Lower lobe of right lung (tissue), 2 donors: ENCODE measurements at places on chromosomes 7 and 10. TPM values are rescaled to one million over a fixed set of nuclear protein-coding genes. Genes with fewer than 3 reads are reported as not detected.
A peak's percentile ranks its signal among the peaks of the same experiment; 100 is the strongest.

- no peaks in the 10 kb centered on the region for H3K36me3 ChIP-seq
- peak within 1 kb of the TSS; percentile 45 for H3K4me3 ChIP-seq
- H3K27me3 ChIP-seq: peaks cover 67% of the 10 kb centered on the region
- peaks cover 7% of the 10 kb centered on the region for H3K4me1 ChIP-seq
These were observed at the start of gene CFAP46 for GRCh38 chr10:132942101-132943057. CFAP46 (minus strand) TSS chr10:132942570; CDS start chr10:132942484, 86 bp downstream.

Gene CYP3A5
- total RNA-seq: 15.5 TPM

DNA sequence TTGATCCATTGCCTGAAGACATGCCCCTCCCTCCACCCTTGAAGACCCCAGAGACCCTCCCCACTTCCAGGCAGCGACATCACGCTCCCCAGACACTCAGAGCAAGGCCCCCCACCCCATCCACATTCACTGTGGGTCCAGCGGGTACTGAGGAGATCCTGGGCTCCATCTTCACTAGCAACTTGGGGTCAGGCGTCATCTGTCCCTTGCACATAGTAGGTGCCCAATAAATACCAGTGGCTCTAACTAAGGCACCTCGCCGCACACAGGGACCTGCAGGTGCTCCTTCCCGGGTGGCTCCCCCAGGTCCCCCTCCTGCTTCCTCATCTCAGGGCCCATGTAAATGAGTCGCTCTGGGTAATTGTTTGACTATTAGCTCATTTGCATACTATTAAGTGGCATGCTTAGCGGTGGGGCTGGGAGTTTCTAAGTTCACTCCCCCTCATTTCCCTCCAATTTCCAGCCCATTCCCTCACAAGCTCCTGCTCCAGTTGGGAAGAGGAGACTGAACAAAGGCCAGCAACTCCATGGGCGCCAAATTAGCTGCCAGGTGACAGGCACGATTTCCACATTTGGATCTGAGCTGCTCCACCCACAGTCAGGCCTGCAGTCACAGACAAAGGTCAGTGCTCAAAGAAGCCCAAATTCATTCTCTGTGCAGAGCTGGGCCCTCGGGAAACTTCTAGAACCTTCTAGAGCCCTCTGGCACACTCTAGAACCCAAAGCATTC lies 29.7 kb downstream of the EBF3 start:
- no peak overlapping the region for H3K27ac ChIP-seq
- no peaks in the 10 kb centered on the region for H3K4me1 ChIP-seq
- H3K36me3 ChIP-seq: no peaks in the 10 kb centered on the region
- H3K27me3 ChIP-seq: no peaks in the 10 kb centered on the region

- no peak overlapping the region for H3K4me3 ChIP-seq
- DNase-seq: no peak
- no peaks in the 10 kb centered on the region for H3K27me3 ChIP-seq
- H3K36me3 ChIP-seq: no peaks in the 10 kb centered on the region
- no peaks in the 10 kb centered on the region for H3K4me1 ChIP-seq
- no peak overlapping the region for H3K27ac ChIP-seq
These were observed 23.1 kb downstream of the PLPP4 start for GRCh38 chr10:120480065-120480600.

Gene ZP3
- not detected for total RNA-seq

DNA sequence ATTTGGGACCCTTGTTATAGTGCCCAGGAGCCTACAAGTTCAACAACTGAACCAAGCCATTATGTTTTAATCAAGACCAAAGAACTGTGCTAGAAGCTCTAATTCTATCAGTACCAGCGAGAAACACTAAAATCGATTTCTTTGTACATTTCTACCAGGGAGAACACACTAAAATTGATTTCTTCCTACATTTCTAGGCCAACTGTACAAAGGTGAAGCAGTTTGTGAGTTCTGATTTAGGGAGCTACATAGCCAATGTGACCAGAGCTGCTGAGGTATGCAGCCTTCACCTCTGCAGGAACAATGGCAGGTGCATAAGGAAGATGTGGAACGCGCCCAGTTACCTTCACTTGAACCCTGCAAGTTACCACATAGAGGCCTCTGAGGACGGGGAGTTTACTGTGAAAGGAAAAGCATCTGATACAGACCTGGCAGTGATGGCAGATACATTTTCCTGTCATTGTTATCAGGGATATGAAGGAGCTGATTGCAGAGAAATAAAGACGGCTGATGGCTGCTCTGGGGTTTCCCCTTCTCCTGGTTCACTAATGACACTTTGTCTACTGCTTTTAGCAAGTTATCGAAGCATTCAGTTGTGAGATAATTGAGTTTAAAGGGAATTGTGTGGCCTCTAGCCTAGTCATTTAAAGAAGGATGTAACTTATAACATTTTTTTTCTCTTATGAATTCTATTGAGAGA lies 31.7 kb downstream of the HYAL4 start:
- no peaks in the 10 kb centered on the region for H3K36me3 ChIP-seq
- no peak overlapping the region for H3K27ac ChIP-seq
- no peaks in the 10 kb centered on the region for H3K27me3 ChIP-seq
- H3K4me3 ChIP-seq: no peak overlapping the region
- DNase-seq: no peak

Gene CAMK1D
- total RNA-seq: 22.5 TPM

DNA sequence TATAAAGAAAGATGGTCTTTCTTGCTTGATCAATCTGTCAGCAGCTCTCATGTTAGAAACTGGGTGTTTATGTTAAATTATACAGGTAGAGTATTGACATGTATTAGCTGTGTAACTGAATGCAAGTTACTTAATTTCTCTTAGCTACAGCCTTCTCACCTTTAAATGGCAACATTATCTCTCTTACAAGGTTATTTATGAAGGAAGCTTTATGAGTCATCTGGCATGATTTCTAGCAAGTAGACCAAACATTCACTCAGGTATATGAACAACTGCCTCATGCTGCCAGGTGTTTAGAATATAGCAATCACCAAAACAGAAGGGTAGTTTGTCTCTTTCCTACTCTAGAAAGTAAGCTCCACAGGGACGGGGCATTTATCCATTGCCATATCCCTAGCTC lies 8.5 kb downstream of the ARL4A start:
- no peaks in the 10 kb centered on the region for H3K27me3 ChIP-seq
- H3K27ac ChIP-seq: no peak overlapping the region
- H3K4me1 ChIP-seq: peaks cover 5% of the 10 kb centered on the region
- DNase-seq: no peak

Gene ANKRD1
- 47.5 TPM for total RNA-seq

- peak overlapping the region; percentile 79 for H3K4me3 ChIP-seq
- H3K36me3 ChIP-seq: no peaks in the 10 kb centered on the region
- no peaks in the 10 kb centered on the region for H3K27me3 ChIP-seq
- no peak for DNase-seq
- H3K27ac ChIP-seq: peak overlapping the region; percentile 96
These were observed 832 bp downstream of the PDLIM1 start for GRCh38 chr10:95289921-95290421.

GRCh38 chr10:106997721-106998120 lies 166.8 kb downstream of the SORCS1 start:
- DNase-seq: peak; percentile 58
- no peaks in the 10 kb centered on the region for H3K4me1 ChIP-seq
- H3K4me3 ChIP-seq: no peak overlapping the region

- no peak for DNase-seq
- no peak overlapping the region for H3K27ac ChIP-seq
- no peak overlapping the region for H3K4me3 ChIP-seq
- no peaks in the 10 kb centered on the region for H3K4me1 ChIP-seq
- no peaks in the 10 kb centered on the region for H3K36me3 ChIP-seq
- H3K27me3 ChIP-seq: no peaks in the 10 kb centered on the region
These were observed 49.4 kb downstream of the SPAM1 start for GRCh38 chr7:123974326-123974908.

Gene LRRC18
- total RNA-seq: 3.3 TPM

Gene PAPSS2
- total RNA-seq: 137 TPM

Gene CYP3A4
- total RNA-seq: not detected

GRCh38 chr7:87375662-87376435 lies 30.4 kb downstream of the CROT start:
- no peaks in the 10 kb centered on the region for H3K4me1 ChIP-seq
- peaks cover 7% of the 10 kb centered on the region for H3K36me3 ChIP-seq
- H3K4me3 ChIP-seq: no peak overlapping the region
- H3K27ac ChIP-seq: no peak overlapping the region
- DNase-seq: no peak

DNA sequence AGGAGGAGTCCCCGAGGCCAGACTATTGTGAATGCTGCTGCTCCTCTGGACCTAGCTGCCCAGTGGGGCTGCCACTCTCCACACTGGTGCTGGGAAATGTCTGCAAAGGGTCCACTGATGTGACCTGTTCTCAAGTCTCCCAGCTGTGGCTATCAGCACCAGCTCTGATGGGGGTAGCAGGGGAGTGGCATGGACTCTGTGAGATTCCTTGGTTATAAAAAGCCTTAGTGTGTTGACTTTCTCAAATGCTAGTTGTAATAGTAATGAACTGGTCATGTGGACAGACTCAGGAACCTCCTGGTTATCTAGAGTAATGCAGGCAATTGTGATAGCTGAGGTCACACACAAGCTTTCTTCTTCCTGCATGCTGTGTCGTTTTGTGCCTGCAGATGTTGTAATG lies 34.1 kb upstream of the ARMC3 start:
- no peaks in the 10 kb centered on the region for H3K27me3 ChIP-seq
- H3K4me1 ChIP-seq: no peaks in the 10 kb centered on the region
- H3K36me3 ChIP-seq: no peaks in the 10 kb centered on the region
- DNase-seq: no peak
- H3K27ac ChIP-seq: no peak overlapping the region
- H3K4me3 ChIP-seq: no peak overlapping the region

Gene CHAT
- total RNA-seq: not detected

DNA sequence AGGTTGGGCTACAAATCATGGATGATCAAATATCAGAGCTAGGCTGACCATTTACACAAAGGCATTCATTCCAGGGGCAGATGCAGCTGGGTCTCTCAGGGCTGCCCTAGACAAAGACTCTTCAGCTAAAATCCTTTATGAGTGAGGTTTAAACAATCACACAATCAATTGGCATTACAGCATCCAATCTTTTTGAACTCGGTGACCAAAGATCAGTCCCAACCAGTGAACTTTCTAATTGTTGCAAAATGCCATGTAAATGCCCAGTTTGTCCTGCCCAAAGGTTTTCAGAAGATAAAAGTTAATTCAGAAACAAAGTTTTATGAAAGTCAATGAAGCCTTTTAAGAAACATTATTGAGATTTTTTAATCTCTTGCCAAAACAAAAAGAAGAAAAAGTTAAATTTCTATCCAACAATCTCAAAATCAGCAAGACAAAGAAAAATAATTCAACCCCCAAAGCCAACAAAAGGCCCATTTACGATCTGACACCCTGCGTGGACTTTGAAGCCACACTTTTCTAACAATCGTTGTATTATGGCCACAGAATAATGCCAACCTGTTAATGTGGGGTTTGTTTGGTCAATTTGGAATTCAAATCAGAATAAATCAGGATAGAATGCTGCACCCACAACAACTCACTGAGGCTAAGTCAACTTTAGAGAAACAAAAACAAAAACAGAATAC lies 40.9 kb downstream of the GPR37 start:
- H3K27ac ChIP-seq: no peak overlapping the region
- H3K4me1 ChIP-seq: no peaks in the 10 kb centered on the region
- no peaks in the 10 kb centered on the region for H3K36me3 ChIP-seq
- DNase-seq: no peak
- H3K27me3 ChIP-seq: no peaks in the 10 kb centered on the region

Gene CPEB3
- 6.9 TPM for total RNA-seq

DNA sequence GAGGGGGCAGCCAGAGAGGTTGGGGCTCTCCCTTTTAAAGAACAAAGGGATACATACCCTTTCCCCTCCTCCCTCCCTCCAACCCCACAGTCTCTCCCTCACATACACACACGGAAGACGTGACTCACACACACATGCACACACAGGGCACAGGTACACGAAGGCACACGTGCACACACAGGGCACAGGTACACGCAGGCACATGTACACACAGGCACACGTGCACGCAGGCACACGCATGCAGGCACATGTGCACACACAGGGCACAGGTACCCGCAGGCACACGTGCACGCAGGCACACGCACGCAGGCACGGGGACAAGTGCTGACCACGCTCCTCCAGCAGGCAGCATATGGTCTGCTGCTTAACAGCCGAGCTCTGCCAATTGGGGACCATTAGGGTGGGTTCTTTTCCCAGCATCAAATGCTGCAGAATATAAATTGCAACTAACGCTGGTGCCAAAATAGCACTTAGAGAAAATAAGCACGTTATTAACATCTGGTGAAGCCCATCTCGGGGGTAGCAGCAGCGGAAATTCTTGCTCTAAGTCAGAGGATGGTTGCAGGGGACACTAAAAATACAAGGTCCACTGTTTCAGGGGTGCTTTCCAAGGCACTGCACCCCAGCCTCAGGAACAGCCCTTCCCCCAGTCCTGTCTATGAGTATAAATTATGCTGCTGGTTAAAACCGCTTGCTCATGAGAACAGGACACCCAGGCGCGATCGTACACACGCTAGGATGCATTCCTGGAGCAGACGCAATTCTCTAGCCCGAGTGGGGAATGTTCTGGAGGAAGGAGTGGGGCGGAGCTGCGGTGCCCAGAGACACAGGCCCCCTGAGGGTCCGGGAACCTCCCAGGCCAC lies 55.2 kb upstream of the TNRC18 start:
- H3K27ac ChIP-seq: no peak overlapping the region
- no peaks in the 10 kb centered on the region for H3K27me3 ChIP-seq
- H3K4me3 ChIP-seq: peak overlapping the region; percentile 48
- no peaks in the 10 kb centered on the region for H3K36me3 ChIP-seq

DNA sequence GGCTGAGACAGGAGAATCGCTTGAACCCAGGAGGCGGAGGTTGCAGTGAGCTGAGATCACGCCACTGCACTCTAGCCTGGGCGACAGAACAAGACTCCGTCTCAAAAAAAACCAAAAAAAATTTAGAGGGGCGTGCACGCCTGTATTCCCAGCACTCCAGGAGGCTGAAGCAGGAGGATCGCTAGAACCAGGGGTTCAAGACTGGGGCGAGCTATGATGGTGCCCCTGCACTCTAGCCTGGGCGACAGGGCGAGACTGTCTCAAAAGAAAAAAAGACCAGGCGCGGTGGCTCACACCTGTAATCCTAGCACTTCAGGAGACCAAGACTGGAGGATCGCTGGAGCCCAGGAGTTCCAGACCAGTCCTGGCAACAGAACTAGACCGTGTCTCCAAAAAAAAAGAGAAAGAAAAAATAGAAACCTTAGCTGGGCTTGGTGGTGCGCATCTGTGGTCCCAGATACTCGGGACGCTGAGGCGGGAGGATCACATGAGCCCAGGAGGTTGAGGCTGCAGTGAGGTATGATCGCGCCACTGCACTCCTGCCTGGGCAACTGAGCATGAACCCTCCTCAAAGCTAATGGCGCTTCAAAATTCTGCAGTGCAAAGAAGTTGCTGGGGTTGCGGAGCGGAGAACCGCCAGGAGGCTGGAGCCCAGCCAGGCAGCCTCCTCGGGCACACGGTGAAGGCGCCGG lies 382 bp upstream of the MBLAC1 start:
- H3K27ac ChIP-seq: peak overlapping the region; percentile 90
- peaks cover 36% of the 10 kb centered on the region for H3K4me1 ChIP-seq
- no peaks in the 10 kb centered on the region for H3K27me3 ChIP-seq
- no peak for DNase-seq

Gene EPC1
- 40.3 TPM for total RNA-seq

DNA sequence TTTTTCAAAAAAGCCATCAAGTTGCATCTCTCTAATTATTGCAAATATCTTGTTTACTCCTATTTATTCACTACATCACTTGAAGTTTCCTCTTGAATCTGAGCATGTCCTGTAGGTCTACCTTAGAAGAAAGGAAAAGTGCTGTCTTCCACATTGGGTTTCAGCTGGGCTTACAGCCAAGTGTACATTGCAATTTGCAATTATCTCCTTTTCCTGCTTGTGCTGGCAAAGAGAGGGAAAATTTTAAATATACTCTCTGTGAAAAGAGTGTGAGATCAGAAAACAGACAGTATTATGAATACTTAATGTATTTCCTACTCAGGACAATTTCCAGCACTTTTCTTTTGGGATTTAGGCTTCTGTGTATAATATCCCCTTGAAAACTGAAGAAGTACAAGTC lies 839.7 kb downstream of the CNTNAP2 start:
- DNase-seq: no peak
- H3K27me3 ChIP-seq: no peaks in the 10 kb centered on the region
- no peak overlapping the region for H3K4me3 ChIP-seq
- H3K27ac ChIP-seq: no peak overlapping the region
- no peaks in the 10 kb centered on the region for H3K36me3 ChIP-seq
